ENCODE measurements at places on chromosomes 6 and 20.

GRCh38 chr20:40100261-40100660 lies 588.8 kb downstream of the MAFB start:
- no peak for DNase-seq

DNA sequence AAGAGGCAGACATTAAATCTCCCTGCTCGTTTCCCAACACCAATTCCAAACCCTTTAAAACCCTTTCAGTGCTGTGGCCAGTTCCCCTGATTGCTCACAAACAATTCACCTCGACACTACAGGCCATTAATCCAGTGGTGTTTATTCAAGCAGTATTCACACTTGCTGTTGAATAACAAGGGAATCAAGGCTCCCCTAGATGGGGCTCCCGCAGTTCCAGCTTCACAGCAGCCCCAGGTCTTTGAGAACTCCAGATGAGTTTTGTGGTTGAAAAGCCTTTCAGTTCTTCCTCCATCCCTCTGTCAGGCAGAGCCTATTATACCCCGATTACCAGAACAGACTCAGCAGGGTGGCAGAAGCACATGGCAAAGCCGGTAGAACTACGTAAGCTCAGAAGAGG lies 36.2 kb downstream of the JAG1 start:
- no peak for DNase-seq

- no peak for DNase-seq
Measured at GRCh38 chr6:55437141-55437540, 109.9 kb downstream of the GFRAL start.

DNA sequence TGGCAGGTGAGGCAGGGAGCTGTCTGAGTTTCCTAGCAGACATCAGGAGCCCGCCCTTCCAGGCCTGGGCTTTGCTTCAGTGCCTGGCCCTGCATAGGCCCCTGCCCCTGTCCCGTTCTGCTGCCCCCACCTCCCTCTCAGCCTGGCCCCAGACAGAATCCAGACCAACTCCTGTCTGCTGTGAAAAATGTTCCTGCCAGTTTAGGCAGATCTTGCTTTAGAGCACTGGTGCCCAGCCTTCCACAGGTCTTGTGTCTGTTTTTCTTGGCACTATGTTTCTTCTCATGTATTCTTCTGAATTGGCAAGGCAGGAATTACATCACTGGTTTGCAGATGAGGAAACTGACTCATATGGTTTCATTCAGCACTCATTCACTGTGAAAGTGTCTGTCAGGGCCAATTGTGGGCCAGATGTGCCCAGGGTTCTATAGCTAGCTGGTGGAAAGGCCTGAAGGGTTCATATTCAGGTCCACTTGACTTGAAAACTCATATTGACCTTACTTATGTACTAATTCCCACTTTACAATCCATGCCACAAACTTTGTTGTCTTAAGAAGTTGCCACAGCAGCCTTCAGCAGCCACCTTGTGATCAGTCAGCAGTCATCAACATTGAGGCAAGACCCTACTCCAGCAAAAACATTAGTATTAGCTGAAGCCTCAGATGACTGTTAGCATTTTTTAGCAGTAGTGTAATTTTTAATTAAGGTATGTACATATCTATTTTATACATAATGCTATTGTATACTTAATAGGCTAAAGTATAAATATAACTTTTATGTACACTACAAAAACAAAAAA lies 40.5 kb downstream of the HLA-F start:
- no peak for DNase-seq

DNA sequence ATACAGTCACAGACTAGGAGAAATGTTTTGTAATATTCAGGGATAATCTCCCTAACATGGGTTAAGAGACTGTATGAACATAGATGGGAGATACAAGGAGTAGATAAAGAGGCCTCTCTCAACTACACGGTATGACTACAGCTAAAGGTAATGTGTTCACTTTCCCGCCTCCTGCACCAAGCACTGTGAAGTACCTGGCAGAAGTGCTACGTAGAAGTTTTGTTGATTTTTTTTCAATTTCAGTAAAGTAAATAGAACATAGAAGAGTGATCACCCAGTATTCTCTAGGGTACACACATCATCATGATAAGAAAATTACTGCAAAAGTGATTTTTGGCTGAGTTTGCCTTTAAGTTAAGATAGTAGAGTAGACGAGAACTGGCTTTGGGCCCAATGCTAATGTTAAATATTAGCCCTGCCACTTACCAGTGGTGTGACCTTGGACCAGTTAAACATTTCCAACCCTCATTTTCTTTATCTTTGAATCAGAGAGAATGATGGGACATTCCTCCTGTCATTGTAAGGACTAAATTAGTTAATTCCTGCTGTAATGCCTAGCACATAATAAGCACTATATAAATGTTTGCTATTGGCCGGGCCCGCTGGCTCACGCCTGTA lies 183.6 kb downstream of the COL9A1 start:
- DNase-seq = no peak

- no peak for DNase-seq
Measured at GRCh38 chr6:153790048-153790447, 249.0 kb upstream of the OPRM1 start.

GRCh38 chr6:10800810-10801209 lies 37.5 kb downstream of the MAK start:
- no peak for DNase-seq

DNA sequence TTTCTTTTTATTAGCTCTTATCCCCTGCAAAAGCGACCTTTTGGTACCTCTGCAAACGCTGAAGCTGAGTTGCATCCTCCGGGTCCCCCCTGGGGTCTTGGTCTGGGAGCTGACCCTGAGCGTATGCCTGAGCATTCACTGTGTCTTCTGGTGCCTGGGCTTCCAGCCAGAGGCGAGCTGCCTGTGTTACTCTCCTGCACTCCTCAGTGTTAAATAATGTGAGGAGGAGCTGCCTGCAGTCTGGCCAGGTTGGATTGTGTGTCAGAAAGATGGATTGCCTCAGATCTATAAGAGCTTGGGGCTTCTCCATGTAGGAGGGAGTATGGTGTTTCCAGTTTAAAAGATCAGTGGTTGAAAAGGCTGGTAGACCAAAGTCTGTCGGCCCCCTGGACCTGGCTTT lies 8.7 kb upstream of the GMPR start:
- no peak for DNase-seq

DNA sequence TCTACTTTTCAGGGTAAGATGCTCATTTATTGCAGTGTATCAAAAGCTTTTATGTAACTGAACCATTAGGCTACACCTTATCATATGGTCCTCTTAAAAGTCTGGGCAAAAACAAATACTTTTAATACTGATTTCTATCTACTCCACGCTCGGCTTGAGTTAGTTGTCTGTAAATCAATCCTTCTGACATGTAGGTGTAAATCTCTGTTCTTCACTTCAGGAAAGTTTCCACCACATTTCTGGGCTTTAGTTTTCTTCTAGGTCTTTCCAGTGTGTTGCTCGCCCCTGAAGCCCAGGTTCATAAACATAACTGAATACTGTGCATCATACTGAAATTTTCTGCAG lies 89.2 kb upstream of the RNF217 start:
- no peak for DNase-seq
